Urothelium cell line (cell line): ENCODE measurements at places on chromosomes 4 and X.
A peak's percentile ranks its signal among the peaks of the same experiment; 100 is the strongest.

DNA sequence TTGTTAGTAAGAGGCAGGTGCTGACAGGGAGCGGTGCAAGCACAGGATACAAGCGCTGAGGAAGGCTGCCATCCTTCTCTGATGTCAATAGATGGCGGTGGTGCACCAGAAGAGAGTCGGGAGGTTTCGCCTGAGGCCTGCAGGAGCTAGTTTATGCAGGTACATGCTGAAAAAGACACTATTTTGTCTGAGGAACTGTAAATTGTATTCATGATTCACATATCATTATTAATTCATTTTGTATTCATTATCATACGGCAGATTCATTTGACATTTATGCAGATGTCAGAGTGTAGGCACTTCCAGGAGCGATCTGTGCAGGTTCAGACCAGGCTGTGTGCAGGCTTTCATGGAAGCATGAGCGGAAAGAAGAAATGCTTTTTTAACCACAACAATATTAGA, 824.0 kb downstream of the STIM2 start:
- DNase-seq = peak; percentile 39

DNA sequence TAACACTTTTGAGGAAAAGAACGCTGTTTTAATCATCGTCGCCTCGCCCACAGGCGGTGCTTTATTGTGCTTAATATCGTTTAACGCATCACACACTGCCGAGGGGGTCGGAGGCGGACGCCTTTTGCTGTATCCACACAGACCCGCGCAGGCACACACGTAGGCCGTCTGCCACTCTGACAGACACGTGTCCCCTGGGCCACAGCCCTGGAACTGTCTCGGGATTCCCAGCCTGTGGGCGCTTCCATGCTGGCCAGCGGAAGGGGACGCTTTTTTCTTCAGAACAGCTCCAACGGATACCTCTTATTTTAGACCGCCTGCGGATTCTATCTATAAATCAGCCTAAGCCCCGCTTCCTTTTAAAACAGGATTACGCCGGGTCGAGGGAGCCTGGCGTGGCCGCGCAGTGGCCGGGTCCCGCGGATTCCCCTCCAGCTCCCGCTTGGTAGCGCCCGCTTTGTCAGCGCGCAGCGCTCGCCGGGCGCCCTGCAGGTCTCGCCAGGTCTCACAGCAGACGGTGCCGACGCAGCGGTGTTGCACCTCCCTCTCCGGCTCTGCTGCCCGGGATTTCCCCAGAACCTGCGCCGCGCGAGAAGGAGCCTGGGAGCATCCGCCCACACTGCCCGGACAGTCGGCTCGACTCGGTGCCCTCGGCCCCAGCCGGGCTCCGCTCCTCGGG, at the start of gene NOCT:
Gene NOCT, plus strand, starts transcription at position 513 of the 679 bp plus-strand sequence. CDS start 201 bp downstream, outside the sequence.
- peak; percentile 85 for DNase-seq

- DNase-seq = no peak
These were observed 23.6 kb downstream of the KIF4A start for GRCh38 chrX:70313503-70313902.

DNA sequence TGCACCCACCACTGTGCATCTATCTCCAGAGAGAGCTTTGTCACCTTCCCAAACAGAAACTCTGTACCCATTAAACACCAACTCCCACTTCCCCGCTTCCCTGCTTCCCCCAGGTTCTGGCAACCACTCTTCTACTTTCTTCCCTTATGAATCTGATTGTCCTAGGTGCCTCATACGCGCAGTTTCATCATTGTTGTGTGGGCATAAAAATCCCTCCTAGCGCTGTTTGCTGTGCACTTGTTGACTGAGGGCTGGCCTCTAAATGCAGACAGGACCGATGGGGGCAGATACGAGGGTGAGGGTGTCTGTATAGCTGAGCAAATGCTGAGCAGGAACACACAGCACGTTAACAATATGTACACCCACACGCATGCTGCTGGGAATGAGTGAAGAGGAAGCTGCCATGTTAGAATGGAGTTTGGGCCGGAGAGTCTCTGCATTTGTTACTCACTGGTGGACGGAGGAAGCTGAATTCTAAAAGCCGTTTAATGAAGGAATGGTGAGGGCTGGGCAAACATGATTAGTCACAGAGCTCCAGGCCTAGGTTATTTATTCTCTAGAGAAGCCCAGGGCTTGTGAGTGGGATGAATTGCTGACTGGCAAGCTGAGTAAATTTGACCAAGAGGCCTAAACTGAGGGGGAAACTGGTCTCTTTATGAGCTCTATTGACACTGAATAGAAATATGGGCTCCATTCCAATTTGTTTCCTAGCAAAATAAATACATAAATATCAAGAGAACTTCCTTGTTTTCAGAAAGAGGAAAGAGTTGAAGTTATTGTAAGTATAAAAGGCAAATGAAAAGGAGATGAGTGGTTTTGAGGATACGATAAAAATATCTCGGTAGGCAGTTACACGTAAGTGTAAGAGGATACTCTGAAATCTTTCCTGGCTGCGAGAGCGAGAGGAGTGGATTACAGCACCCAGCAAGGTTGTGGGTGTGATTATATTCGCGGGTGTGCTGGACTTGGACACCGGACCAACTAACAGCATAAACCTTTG, 95.9 kb upstream of the RPS6KA3 start:
- peak; percentile 6 for DNase-seq

DNA sequence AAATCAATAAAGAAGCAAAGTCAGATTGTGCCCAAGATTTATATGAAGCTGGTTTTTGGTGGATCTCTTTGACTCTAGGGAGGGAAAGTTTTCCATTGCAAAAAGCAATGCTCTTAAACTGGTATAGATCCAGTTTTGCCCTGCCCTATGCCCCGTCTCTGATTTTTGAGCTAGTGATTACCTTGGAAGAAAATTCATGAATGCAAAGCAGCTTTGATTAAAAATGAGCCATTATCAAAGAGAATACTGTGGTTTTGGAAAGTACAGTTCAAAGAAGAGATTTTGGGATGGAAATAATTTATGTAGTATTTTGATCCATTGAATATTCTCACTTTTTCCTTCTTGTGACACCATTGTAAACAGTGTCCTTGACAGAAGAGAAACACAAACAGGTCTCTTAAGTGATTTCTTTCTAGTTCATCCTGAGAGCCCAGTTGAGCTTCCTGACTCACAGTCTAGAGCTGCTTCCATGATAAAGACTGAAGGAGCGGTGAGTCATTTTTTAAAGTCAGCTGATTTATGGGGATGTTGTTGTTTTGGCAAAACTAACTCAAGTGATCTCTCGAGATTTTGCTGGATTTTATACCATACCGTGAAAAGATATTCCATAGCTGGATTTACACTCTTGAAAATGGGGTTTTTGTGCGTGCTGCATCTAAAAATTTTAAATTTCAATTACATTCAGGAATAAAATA, 76.7 kb downstream of the AFF1 start:
- peak; percentile 58 for DNase-seq

GRCh38 chrX:122863067-122863466, 321.0 kb upstream of the GRIA3 start:
- no peak for DNase-seq

DNA sequence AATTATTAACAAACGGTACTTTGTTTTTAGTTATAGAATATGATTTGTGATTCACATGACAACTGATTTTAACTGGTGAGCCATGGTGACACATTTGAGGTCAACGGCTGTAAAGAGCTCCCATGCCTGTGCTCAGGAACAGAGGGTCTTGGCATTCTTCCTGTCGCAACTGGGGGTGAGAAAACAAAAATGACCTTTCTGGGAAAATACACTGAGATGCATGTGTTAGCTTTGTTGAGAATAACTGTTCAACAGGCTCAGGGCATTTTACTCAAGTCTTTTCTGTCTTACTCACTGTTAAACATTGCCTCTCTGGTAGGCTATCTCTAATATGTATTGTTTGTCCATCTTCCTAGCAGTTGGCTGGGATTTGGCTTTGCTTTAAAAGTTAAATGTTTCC, 57.1 kb upstream of the HPGD start:
- DNase-seq = no peak

GRCh38 chr4:182640932-182641331, 276.3 kb downstream of the DCTD start:
- no peak for DNase-seq

- no peak for DNase-seq
These were observed 28.4 kb upstream of the ADH7 start for GRCh38 chr4:99463566-99463965.

GRCh38 chr4:8882239-8882638, 10.6 kb upstream of the HMX1 start:
- DNase-seq = no peak

DNA sequence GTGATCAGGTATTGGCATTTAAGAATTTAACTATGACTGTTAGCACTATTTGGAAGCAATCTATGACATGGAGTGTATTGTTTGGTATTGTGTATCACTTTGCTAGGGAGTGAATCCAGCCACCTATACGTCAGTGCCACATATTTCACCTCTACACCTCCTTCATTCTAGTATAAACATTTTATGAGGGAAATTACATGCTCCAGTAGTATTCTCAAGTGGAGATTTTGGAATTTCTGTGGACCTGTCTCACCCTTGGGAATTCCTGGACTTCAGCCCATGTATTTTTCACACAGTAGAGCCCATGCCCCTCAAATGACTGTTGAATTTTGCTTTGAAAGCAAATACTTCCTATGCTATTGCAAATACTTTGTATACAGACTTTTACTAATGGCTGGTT, 11.3 kb downstream of the BST1 start:
- no peak for DNase-seq

DNA sequence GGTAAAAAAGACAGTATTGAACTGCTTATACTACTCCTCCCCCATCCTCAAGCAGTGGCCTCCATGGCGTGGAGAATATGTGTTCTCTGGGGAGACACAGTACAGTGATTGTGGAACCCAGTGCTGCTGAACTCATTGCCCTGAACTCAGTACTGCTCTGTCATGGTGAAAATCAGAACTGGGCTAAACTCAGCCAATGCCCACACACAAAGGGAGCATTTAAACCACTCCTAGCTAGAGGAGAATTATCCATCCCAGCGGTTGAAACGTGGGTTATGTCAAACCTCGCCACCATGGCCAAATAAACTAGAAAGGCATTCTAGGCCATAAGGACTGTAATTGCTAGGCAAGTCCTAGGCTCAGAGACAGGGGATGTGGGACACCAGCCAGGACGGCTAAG, 131.8 kb downstream of the SPOCK3 start:
- no peak for DNase-seq

DNA sequence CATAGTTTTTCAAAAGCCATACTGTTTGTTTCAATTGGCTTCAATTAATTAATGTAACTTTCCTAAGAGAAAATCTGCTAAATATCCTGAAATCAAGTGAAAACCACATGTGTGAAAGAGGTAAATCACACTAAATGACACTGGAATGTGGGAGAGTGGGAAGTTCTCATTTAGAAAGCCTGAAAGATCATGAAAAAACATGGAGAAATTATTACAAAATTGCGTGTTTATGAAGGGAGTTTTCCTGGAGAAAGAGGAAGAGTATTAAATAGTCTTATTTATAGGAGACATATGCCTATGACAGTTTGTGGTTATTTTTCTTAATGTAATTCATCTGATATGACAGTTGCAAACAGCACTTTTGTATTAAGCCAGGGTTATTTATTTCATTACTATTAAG, 183.7 kb downstream of the DKK2 start:
- no peak for DNase-seq

GRCh38 chr4:8830611-8831200, 40.9 kb downstream of the HMX1 start:
- no peak for DNase-seq

- DNase-seq = no peak
These were observed 39.3 kb upstream of the RPL34 start for GRCh38 chr4:108581083-108581482.

GRCh38 chrX:13014111-13015096, 30.0 kb downstream of the FAM9C start:
- no peak for DNase-seq

- no peak for DNase-seq
These were observed 879.6 kb upstream of the PCDH10 start for GRCh38 chr4:132269303-132269990.

GRCh38 chr4:83151651-83152050, 37.1 kb upstream of the PLAC8 start:
- DNase-seq = no peak

- no peak for DNase-seq
These were observed 566 bp downstream of the CORIN start for GRCh38 chr4:47837094-47837907.

- no peak for DNase-seq
These were observed 15.2 kb upstream of the RUFY3 start for GRCh38 chr4:70706516-70706915.

- peak; percentile 59 for DNase-seq
These were observed 19.4 kb downstream of the SPRY1 start for GRCh38 chr4:123415977-123416376.

DNA sequence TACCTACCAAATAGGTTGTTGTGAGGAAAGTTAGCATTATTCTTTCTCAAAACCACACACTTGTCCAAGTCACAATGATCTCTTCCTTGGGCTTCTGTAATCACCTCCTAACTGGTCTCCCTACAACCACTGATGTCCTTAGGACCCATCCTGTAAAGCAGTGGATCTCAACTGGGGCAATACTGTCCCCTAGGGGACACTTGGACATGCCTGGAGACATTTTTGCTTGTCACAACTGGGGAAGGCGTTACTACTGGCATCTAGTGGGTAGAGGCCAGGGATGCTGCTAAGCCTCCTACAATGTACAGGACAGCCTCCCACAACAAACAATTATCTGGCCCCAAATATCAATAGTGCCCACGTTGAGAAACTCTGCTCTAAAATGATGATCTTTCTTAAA, 118.7 kb upstream of the AP1S2 start:
- no peak for DNase-seq

DNA sequence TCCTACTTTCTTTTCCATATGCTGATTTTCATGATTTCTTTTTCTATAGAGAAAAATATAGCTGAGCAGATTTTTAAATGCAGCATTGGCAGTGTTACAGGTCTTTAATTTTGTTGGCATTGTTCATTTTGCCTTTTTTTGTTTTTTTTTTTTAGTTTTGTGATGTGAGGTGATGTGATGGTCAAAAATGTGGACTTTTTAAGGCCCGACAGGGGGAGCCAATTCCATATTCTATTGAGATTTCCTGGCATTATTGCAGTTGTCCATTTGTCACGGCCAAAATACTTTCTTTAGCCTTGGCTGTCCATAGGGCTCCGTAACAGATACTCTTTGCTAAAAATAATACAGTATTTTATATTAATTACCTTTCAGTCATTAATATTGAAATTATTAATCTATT, 47.8 kb downstream of the SLIT2 start:
- peak; percentile 9 for DNase-seq

- DNase-seq = no peak
These were observed 186.3 kb downstream of the C4orf33 start for GRCh38 chr4:129282293-129282692.

- DNase-seq = no peak
These were observed 67.3 kb upstream of the IL13RA1 start for GRCh38 chrX:118660085-118660484.

DNA sequence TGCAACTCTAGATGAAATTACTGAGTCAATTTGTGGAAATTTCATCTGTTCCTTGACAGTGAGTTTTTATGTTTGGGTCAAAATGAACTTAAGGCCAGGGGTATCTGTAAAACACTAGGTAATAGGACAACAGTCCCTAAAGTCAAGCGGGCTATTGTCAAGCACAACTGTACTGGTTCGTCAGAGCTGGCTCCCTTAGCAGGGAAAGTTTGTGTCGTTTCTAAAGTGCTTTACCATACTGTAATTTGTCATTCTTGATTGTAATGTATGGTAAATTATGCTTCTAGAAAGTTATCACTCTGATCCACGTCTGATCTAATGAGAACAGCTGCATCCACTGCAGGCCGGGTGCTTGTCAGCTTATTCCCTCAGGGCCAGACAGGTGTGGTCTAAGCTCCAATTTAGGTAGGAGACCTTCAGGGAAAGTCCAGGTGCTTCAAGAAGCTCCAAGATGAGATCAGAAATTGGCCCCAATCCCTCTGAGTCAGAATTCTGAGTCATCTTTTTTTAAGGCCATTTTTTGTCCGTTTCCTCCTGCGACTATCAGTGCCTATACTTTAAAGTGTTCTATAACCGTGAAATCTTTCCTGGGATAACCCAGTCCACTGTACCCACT, 92.2 kb downstream of the PALLD start:
- peak; percentile 82 for DNase-seq
